ENCODE measurements at places on chromosomes 4 and X.
A peak's percentile ranks its signal among the peaks of the same experiment; 100 is the strongest.

DNA sequence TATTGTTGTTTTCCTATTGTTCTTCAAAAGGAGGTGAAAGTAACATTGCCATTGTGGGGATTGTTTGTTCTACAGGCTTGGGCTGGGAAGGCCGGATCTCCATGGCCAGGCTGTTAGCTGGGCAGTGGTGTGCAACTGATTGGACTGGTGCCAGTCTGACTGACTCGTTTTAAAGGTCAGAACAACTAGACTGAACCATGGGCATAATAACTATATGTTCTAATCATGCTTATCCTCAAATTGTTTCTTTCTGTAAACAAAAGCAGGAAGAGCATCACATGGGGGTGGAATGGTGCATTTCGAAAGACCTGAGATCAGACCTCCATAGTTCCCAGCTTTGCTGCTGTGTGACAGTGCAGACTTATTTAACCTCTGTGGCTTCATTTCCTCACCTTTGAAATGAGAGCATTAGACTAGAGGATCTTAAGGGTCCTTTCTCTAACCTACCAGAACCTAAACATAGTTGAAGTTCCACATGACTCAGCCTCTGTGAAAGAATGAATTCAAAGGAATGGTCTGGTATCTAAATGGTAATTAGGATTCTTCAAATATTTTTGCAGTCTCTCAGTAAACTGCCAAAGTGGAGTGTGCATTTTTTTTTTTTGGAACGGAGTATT is 66.7 kb upstream of the PGRMC2 start:
- no peak for DNase-seq

DNA sequence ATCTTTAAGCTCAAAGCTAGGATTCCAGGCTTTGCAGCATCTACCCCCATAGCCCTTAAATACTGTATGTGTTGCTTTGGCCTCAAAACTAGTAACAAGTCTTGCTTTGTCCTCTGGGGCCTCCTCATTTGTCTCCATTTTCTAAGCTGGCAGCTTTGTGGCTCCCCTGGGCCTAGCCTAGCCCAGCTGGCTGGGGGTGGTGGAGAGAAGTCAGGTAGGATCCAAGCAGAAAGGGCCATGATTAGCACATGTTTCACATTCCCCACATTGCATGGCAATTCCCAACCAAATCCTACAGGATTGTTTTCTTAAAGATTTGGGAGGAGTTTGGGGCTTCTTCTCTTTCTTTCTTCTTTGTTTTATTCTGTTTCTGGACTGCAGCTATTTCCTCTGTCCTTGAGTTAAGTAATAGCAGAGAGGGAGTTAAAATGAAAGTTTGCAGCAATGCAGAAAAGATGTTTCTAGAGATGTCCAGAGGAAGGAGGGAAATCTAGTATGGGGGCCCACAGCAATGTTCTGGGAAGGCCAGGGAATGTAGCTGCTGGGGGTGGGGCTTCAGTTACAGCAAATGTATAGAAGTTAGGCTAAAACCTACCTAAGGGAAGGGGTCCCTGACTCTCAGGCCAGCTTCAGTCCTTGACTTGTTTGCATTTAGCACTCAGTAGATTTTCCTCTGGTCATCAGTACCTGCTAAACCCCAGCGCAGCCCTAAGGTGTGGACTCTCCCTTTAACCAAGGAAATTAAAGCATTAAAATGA is 92.1 kb downstream of the SHROOM4 start:
- DNase-seq = no peak

GRCh38 chrX:115652221-115652620 is 91.2 kb downstream of the PLS3 start:
- no peak for DNase-seq

DNA sequence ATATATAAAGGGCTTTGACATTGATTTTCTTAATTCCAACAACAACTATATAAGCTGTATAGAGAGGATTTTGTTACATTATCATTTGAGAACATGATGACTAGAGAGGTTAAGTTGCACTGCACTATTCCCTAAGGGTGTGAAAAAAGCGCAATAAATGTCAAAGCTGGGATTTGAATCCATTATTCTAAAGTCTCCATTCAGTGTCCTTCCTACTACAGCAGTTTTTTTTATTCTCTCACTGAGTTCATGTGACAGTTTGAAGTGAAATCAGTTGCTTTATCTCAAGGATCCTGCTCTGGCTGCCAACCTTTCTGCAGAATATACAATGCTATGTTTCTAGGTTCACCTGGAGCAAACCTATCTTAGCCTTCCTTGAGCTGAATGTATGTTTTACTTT is 177.5 kb downstream of the ANKRD50 start:
- DNase-seq = no peak

DNA sequence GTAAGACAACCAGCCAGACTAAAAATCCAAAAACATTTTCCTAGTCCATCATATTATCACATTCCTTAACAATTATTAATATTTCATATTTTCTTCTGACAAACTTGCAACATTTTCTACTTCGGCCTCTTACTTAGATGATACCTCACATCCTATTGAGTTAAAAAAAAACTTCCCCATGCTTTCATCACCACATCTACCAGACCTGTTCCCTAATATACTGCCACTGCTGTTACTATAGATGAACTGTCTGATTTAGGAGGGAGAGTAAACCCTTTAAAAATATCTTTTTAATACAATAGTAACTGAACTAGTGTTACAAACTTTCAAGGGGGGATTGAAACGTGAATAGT is 1.5 kb downstream of the FAM200B start:
- DNase-seq = no peak

GRCh38 chrX:23434356-23434884 is 99.8 kb downstream of the PTCHD1 start:
- DNase-seq = no peak

- no peak for DNase-seq
These were observed 55.6 kb upstream of the NKAP start for GRCh38 chrX:119999087-119999634.

GRCh38 chr4:36786519-36786918 is 458.0 kb upstream of the NWD2 start:
- DNase-seq = no peak

DNA sequence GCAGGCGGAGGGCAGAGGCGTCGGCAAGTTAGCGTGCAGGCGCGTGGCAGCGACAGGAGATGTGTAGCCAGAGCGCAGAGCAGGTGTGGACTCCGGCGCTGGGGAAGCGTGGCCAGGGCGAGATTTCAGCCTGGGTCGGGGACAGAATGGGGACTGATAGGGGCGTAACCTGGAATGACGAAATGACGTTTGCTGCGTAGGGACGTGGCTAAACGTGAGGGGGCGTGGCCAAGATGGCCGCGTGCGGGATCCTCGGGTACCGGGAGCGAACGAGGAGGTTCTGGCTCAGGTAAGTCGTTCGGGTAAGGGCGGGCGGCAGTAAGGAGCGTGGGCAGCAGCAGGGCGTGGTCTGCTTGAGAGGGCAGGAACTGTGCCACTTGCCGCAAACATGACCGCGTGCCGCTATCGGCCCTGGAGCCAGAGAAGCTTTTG is 10.9 kb upstream of the CLTRN start:
- DNase-seq = peak; percentile 22

DNA sequence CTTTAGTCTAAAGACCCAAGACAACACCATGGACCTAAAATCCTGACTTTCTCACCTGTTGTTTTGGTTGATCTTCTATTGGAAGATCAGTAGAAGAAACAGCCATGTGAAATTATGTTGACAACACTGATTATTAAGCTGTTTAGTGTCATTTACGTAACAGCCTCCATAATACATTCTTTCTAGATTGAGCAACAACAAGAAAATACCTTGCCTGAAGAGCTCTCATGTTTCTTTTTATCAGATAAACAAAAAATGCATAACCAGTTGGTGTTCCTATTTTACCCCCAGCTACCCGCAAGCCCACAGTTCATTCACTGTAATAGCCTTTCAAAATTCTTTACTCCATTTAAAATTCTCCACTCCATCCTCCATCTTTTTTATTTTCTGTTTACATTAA is 20.5 kb downstream of the GPC4 start:
- no peak for DNase-seq

- no peak for DNase-seq
These were observed 141.9 kb downstream of the THOC2 start for GRCh38 chrX:123590842-123591486.

- no peak for DNase-seq
These were observed 36.0 kb downstream of the CDKL5 start for GRCh38 chrX:18461431-18461830.

- no peak for DNase-seq
These were observed 38.5 kb upstream of the PRSS48 start for GRCh38 chr4:151238477-151238876.

DNA sequence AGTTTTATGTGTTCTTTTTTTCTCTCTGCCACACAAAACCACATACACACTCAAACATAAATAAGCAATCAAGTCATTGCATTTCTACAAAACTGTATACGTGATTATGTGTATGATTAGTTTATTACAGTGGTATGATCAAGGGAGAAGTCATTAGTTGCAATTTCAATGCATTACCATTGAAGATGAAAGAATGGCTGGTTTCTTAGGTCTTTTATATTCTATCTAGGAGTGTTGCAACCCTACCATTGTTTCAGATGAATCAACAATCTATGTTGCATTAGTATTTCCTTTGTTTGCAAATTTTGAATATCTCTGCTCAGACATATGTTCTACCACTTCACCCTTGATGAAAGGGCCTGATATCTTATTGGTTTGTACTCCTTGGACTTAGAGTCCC is 6.8 kb downstream of the ANXA3 start:
- DNase-seq = no peak

- DNase-seq = no peak
These were observed 253.3 kb downstream of the CENPC start for GRCh38 chr4:67292045-67292444.

DNA sequence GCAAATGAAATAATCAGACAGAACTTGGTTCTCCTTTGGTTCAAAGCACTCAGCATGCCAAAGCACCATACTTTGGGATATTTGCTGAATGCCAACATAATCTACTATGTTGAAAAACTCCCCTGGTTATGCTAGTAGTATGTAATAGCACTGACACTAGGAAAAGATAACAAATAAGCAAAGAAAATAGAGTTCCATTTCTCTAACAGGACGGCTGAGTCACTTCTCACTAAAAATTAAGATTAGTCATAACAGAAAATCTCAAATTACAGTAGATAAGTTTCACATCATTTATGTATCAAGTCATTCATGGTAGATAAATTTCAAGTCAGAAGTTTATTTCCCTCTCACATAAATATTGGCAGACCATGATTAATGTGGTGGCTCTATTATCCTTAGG is 17.9 kb downstream of the PDHA2 start:
- DNase-seq = no peak

DNA sequence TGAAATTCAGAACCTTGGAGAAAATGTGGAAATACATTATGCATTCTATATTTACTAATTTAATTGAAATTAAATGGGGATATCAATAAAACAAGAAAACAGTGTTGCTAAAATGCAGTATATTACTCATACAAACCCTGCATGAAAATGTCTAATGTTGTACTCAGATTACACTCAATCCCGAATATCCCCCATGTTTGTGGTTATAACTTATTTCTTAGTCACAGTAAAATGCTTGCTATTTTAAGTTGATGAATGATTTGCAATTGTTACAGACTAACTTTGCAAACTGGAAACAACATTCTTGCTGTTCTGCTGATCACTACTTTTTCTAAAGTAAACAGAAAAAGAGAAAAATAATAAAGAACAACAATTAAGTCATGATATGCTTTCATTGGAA is 33.1 kb upstream of the ANXA10 start:
- DNase-seq = no peak

DNA sequence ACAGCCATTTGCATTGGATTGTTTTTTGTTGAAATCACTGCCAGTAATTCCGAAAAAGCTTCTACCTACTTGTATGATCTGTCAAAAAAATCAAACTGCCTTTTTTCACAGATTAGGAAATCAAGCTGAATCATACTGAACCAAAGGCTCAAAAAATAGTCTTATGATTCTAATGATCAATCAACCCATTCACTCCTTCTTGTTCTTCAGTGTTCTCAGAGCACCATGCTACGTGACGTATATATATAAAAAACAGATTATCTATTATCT is 187.1 kb downstream of the UNC5C start:
- DNase-seq = no peak

- no peak for DNase-seq
These were observed 214.3 kb downstream of the RAPGEF2 start for GRCh38 chr4:159317203-159317602.

GRCh38 chr4:99827454-99827853 is 10.8 kb downstream of the DAPP1 start:
- no peak for DNase-seq

GRCh38 chrX:42825201-42825600 is 47.2 kb upstream of the PPP1R2C start:
- DNase-seq = no peak

GRCh38 chr4:186940476-186940875 is 216.8 kb upstream of the FAT1 start:
- DNase-seq = no peak

- DNase-seq = no peak
These were observed 68.6 kb upstream of the C4orf50 start for GRCh38 chr4:6086846-6087245.

GRCh38 chr4:152640058-152640921 is 39.5 kb downstream of the TMEM154 start:
- DNase-seq = no peak

DNA sequence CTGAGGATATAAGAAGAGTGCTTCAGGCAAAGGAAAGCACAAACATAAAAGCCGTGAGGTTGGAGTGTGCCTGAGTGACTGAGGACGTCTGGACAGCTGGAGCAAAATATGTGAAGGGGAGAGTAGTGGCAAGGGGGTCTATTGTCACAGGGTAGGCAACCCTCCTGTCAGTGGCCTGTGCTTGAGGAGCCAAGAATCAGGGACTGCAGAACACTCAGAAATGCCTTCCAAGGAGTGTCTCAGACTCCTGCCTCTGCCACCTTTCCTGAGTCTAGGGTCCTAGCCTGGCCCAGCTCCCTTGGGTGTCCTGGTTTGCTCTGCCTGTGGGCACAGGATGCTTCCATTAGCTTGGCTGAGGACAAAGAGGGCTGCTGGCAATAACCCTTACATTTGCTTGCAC is 152.5 kb upstream of the PJA1 start:
- no peak for DNase-seq

GRCh38 chr4:185945906-185946305 is 123.0 kb upstream of the TLR3 start:
- DNase-seq = no peak

GRCh38 chr4:159607809-159608208 is 504.9 kb downstream of the RAPGEF2 start:
- DNase-seq = no peak

DNA sequence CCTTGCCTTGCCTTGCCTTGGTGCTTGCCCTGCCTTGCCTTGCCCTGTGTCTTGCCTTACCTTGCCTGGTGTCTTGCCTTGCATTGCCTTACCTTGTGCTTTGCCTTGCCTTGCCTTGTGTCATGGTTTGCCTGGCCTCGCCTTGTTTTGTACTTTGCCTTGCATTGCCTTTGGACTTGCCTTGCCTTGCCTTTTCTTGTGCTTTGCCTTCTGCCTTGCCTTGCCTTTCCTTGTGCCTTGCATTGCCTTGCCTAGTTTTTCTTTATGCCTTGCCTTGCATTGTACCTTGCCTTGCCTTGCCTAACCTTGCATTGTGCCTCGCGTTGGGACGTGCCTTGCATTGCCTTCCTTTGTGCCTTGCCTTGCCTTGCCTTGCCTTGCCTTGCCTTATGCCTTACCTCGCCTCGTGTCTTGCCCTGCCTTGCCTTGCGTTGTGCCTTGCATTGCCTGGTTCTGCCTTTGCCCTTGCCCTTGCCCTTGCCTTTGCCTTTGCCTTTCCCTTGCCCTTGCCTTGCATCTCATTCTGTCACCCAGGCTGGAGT is 82.8 kb downstream of the TAB3 start:
- DNase-seq = no peak

Measured in GM18507 (cell line).